ENCODE measurements at places on chromosomes 1 and 21. TPM values are rescaled to one million over a fixed set of nuclear protein-coding genes. Genes with fewer than 3 reads are reported as not detected.
A peak's percentile ranks its signal among the peaks of the same experiment; 100 is the strongest.

- no peak for DNase-seq
Observed at GRCh38 chr1:201332021-201332420, 45.5 kb downstream of the TNNT2 start.

DNA sequence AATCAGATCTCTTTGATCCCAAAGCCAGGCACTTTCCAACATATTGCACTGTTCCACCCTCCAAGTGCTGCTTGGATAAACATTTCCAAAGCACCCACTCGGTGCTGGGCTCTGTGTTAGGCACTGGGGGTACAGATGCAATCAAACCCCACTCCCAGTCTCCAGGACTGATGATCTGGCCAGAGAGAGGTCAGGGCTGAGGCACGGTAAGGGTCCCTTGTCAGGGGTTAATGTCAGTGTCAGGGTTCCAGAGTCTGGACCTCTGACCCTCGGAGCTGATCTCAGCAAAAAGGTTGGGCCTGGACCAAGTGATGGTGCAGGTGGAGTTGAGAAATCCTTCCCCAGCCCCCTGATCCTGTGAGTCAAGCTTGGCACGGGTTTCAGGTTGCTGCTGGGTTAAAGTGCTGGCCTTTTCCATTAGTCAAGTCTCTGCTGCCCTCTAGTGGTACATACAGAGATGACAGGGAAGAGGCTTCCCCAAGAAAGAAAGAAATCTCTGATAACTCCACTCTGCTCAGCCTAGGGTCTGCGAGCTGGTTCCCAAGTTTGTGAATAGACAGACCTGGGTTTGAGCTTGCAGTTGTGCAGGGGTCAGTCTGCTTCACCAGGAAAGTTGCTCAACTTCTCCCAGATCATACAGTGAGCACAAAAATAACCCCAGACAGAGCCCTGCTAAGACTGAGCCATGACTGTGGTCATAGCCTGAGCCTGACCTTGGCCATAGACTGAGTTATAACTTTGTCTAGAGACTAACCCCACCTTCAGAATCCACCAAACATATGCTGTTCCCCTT lies 74.6 kb downstream of the DMRTA2 start:
- peak; percentile 63 for DNase-seq

DNA sequence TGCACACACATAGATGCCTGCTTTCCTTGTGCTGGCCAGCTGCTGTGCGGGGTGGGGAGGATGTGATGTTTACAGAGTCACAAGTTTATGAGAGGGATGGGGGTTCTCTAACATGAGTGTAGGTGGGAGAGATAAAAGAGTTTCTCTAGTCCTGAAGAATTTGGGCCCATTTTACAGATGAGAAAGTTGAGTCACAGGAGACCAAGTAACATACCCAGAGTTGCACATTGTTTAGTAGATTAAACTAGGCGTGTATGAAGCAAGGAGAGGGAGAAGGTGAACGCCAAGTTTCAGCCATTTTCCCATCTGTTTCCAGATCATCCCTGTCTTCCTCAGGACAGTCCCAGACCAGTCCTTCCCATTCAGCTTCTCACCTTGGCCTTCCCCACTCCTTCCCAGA lies 126.7 kb downstream of the EPHB2 start:
- no peak for DNase-seq

DNA sequence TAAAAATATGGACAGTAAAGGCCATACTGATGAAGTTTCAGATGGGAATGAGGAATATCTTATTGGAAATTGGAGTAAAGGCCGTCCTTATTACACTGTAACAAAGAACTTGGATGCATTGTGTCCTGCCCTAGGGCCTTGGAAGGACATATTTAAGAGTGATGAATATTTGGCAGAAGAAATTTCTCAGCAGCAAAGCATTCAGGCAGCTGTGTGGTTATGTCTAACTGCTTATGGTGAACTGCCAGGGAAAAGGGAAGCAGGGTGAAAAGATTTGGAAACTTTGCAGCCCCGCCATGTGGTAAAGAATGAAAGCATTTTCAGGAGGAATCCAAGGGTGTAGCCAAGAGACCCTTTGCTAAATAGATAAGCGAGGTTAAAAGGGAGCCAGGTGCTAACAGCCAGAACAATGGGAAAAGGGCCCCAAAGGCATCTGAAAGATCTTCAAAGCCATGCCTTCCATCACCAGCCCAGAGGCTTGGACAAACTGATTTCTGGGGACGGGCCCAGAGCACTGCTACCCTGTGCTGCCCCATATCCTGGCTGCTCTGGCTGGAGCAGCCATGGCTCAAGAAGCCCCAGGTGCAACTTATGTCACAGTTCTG lies 200.0 kb downstream of the PTPRU start:
- DNase-seq: no peak

DNA sequence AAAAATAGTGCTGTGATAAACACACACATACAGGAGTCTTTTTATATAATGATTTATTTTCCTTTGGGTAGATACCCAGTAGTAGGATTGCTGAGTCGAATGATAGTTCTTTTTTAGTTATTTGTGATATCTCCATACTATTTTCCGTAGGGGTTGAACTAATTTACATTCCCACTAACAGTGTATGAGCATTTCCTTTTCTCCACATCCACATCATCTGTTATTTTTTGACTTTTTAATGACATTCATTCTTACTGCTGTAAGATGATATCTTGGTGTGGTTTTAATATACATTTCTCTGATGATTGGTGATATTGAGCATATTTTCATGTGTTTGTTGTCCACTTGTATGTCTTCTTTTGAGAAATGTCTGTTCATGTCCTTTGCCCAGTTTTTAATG lies 78.3 kb downstream of the NIBAN1 start:
- no peak for DNase-seq

- DNase-seq: no peak
Observed at GRCh38 chr1:59137968-59138367, 158.9 kb upstream of the FGGY start.

DNA sequence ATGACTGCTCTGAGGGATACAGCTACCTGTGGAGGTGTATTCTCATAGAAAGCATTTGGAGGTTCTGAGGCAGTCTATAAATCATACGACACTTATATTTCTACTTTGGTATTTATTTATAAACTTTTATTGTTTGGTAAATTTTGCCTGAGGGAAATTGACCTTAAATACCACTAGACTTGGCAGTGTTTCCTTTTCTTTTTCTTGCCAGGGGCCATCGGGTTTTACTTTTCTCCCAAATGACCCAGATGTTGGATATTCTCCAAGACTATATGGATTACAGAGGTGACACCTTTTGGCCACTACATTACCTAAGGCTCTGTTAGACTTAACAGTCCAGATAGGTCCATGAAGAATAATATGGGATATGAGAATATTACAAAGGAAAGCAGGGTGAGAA lies 28.2 kb downstream of the CHD1L start:
- no peak for DNase-seq

The SZT2 gene
- total RNA-seq: 31.2 TPM
